ENCODE measurements at places on chromosomes 4 and X.

GRCh38 chr4:26861434-26862186 lies 969 bp downstream of the STIM2 start:
- DNase-seq: peak; percentile 87
- peak overlapping the region; percentile 94 for H3K4me3 ChIP-seq
- H3K27ac ChIP-seq: peak overlapping the region; percentile 99
- no peaks in the 10 kb centered on the region for H3K27me3 ChIP-seq
- no peaks in the 10 kb centered on the region for H3K36me3 ChIP-seq

DNA sequence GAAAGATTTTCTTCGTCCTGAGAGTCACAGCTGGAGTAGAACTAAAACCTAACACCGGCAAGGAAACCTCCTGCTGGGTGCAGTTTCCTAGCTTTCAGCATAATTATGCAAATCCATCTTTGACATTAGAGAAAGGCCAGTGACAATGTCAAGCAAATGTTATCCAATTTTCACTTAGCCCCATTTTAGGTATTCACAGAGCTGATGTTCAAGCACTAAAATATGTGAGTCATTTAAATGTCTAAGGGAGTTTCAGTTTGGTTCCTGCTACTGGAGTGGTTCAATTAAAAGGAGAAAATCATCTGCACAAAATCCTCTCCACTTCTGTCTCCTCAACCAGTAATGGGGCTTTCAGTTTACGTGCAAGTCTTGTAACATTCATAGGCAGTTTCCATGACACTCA lies 37.1 kb upstream of the AMOT start:
- no peak overlapping the region for H3K27ac ChIP-seq
- no peak overlapping the region for H3K4me3 ChIP-seq
- no peaks in the 10 kb centered on the region for H3K27me3 ChIP-seq
- DNase-seq: no peak
- no peaks in the 10 kb centered on the region for H3K36me3 ChIP-seq

GRCh38 chr4:3816983-3817960 lies 51.1 kb downstream of the ADRA2C start:
- no peaks in the 10 kb centered on the region for H3K4me1 ChIP-seq
- no peak overlapping the region for H3K4me3 ChIP-seq
- no peak for DNase-seq
- peaks cover 14% of the 10 kb centered on the region for H3K27me3 ChIP-seq

- no peak overlapping the region for H3K4me3 ChIP-seq
- no peaks in the 10 kb centered on the region for H3K36me3 ChIP-seq
- no peak for DNase-seq
- peaks cover 16% of the 10 kb centered on the region for H3K27me3 ChIP-seq
- no peaks in the 10 kb centered on the region for H3K4me1 ChIP-seq
These were observed 30.3 kb downstream of the XG start for GRCh38 chrX:2782171-2782570.
